ENCODE measurements at places on chromosomes 7 and 10.

DNA sequence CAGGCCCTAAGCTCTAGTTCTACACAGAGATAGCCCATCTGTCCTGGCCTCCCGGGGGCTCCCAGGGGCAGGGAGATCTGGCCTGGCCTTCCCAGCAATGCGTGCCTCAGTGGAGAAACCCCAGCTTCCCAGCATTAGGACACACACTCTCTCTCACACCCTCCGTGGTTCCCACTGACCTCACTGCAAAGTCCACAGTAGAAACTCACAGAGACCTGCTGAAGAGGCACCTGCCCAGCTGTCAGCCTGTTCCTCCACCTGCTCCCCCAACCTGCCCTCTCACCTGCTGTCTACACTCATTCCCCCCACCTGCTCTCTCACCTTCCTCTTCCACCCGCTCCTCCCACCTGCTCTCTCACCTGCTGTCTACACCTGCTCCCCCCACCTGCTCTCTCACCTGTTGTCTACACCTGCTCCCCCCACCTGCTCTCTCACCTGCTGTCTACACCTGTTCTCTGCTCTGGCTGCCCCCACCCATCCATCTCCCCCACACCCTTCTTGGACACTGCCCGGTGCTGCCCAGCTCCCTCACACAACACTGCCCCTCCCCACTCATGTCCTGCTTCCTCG is 21.1 kb upstream of the PFKP start:
- no peak for DNase-seq

DNA sequence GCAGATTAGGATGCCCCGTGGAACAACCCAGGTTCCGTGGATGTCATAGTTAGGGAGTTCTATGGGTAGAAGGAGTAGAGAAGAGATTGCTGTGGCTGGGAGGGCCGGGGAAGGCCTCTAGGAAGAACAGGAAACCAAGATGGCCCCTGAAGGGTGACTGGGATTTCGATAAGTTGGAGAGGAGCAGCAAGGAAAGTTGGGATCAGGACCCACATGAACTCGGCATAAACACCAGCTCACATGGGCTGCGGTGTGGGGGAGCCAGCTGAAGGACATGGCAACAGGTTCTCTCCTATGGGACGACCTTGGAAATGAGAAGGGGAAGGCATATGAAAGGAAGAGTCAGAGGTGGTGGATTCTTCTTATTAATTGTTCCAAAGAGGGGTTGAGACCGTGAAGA is 333.7 kb upstream of the SHH start:
- no peak for DNase-seq

DNA sequence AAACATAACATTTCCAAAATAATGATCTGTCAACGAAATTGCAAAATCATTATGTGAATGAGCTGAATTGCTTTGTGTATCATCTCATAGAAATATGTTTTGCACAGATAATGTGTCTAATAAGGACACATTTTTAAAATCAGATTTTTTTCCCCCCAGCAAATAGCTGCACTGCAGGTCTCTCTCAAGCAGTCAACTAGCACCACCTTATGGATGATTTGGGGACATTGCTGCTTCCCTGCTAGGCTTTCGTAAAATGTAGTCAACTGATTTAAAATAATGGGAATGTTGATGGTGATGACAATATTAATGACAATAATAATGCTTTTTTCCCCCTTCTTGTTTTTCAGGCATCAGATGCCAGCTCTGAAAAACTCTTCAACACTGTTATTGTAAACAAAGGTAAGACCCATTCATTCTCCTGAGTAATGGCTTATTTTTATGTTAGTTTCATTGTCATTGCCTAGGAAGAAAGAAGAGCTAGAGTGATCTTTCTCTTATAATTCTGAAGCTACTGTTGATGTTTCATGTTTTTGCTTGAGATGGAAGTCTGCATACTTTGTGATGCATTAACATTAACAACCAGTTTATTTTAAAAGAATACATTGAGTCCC is 433.6 kb upstream of the GALNT17 start:
- no peak for DNase-seq

- no peak for DNase-seq
These were observed 22.3 kb downstream of the MAP3K8 start for GRCh38 chr10:30456266-30456665.

DNA sequence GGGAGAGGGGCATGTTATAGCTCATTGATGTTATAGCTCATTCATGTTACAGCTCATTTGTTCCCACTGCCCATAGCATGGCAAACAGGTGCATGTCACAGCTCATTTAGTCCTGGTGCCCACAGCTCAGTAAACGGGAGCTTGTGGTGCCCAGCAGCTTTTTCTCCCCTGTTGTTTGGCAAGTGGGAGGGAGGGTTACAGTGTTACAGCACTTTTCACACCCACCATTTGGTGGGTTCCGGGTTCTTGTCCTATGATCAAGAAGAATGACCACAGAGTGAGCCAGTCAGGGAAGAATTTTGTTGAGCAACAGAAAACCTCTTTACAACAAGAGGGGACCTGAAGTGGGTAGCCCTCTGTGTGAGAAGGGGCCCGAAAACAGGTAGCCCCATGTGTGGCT is 162.8 kb upstream of the CSTF2T start:
- DNase-seq = no peak

DNA sequence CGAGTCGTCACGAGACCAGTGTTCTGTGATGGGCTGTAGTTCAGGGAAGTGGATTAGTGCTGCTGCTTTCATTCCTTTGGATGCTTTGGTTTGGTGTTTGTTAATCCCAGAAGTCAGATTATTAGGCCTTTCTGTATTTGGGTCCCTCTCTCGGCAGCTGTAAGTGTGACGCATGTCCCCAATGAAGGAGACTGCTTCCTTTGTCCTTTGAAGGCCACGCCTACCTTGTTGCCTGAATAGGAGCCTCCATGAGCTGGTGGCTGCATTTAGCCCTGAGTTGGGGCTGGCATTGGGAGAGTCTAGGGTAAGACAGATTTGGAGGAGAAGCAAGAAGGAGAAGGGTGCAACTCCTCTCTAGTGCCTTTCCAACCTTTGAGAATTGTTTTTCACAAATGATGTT is 34.5 kb downstream of the DOCK1 start:
- no peak for DNase-seq

DNA sequence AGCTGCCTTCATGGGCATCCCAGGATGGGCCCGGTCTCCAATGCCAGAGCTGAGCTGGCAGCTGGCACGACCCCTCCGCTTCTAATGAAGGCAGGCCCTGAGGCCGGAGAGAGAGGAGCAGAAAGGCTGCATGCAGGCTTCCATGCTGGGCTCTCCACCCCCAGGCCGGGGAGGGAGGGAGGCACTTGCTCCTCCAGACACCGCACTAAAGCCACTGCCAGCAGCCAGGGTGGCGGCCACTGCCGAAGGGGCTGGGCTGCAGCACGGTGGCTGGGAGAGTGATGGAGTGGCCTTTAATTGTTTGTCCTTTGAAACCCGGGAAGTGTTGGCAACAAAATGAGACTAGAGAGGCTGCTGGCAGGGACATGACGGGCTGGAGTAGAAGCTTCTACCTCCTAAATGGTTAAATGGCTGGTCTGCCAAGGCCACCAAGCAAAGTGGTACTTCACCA is 236.5 kb downstream of the SKAP2 start:
- DNase-seq = peak; percentile 28

DNA sequence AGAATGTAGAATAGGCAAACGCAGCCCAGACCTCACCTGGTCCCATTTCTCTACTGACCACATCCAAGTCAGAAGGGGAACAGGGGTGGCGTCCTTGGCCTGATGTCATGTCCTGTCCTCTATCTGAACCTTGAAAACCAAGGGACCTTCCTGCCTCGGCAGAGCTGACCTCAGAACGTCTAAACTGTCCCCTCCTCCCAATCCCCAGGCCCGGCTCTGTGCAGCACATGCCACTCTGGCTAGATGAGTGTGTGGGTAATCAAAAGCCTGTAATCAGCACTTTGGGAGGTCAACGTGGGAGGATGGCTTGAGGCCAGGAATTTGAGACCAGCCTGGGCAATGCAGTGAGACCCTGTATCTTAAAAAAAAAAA is 46.5 kb upstream of the ZNF479 start:
- no peak for DNase-seq

DNA sequence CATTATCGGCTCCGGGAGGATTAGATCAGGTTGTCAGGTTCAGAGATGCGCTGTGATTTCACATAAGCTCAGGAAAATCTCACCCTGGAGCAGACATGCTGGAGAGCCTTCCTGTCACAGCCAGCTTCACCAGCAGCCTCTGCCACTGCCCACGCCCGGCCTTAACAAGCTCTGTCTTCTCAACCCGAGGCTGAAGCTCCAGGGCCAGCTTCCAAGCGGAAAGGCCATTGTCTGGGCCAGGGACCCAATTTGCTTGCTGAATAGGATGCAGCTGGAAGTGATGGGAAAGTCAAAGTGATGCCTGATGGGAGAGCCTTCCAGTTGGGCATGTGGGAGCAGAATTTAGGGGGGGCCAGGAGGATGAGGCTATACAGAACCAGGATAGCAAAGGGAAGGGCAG is 36.3 kb downstream of the C10orf105 start:
- DNase-seq = no peak

DNA sequence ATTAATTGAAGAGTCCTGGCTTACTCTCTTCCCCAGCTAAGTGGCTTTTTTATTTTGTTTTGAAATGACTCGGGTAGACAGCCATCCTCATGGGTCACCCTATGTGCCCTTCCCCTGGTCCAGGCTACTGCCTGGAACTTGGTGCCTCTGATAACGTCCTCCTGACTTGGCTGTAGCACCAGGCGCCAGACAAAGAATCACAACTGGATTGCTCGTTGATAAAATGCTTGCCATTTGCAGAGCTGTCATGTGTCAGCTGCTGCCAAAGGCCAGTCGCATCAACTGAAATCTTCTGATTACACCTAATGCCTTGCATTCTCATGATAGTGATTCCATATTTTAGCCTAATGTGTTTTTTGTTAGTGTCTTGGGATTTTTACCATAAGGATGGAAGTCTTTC is 27.4 kb upstream of the ABLIM1 start:
- no peak for DNase-seq

GRCh38 chr7:19099924-19100323 is 17.5 kb downstream of the TWIST1 start:
- no peak for DNase-seq

GRCh38 chr7:47267346-47267745 is 314.6 kb downstream of the TNS3 start:
- no peak for DNase-seq

DNA sequence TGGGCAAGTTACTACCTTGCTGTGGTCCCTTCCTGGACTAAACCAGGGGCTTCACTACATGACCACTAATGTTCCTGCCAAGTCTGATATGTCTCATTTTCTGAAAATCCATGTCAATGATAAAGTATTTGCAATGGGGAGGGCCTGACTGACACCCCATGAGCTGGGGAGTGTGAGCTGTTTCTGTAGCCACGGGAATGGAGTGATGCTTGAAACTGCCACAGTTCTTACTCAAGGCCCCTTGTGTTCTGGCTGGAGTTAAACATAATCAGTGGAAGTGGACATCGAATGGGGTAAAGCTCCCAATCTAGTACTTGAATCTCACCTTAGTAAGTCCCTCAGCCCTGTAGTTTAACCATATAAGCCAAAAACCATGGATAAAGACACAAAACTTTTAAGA is 61.9 kb upstream of the PDLIM1 start:
- no peak for DNase-seq

DNA sequence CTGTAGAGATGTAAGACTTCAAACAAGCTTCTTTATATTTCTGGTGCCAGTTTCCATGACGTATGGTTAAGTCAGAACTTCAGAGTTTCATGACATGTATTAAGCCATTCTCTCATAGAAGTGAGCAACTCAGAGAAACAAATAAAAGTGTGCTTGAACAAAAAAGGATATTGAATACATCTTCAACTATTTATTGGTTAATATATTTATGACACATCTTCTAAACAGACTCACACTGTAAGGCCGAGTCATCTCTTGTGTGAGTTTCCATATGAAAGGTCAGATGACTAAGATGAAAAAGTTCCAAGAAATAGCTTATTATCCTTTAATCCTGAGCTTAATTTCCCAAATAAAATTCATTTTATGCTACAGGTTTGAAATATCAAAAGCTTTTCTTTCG is 105.5 kb upstream of the CSTF2T start:
- DNase-seq = no peak

GRCh38 chr7:131381069-131381838 is 53.6 kb downstream of the MKLN1 start:
- DNase-seq = no peak

GRCh38 chr10:42652858-42653257 is 14.5 kb upstream of the ZNF33B start:
- DNase-seq = no peak

- no peak for DNase-seq
These were observed 159.3 kb downstream of the SH3PXD2A start for GRCh38 chr10:103696094-103696410.

GRCh38 chr7:158646766-158647474 is 57.7 kb downstream of the NCAPG2 start:
- peak; percentile 32 for DNase-seq

DNA sequence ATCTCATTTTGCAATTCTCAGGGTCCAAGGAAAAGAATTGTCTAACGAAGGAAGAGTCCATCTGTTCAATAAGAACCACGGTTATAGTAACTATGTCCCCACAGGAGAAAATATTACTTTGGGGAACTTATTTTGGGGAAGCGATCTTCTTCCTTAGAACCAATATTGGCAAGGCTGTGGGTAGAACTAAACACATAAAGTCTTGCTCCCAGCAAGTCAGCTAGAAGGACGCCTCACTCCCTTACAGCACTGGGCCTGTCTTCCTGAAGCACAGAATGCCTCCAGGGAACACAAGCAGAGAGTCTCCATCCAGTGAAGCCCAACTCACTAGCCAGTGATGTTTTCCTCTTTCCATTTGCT is 30.2 kb downstream of the C10orf71 start:
- no peak for DNase-seq

- no peak for DNase-seq
These were observed 87.7 kb downstream of the PTPRZ1 start for GRCh38 chr7:121960678-121961077.

DNA sequence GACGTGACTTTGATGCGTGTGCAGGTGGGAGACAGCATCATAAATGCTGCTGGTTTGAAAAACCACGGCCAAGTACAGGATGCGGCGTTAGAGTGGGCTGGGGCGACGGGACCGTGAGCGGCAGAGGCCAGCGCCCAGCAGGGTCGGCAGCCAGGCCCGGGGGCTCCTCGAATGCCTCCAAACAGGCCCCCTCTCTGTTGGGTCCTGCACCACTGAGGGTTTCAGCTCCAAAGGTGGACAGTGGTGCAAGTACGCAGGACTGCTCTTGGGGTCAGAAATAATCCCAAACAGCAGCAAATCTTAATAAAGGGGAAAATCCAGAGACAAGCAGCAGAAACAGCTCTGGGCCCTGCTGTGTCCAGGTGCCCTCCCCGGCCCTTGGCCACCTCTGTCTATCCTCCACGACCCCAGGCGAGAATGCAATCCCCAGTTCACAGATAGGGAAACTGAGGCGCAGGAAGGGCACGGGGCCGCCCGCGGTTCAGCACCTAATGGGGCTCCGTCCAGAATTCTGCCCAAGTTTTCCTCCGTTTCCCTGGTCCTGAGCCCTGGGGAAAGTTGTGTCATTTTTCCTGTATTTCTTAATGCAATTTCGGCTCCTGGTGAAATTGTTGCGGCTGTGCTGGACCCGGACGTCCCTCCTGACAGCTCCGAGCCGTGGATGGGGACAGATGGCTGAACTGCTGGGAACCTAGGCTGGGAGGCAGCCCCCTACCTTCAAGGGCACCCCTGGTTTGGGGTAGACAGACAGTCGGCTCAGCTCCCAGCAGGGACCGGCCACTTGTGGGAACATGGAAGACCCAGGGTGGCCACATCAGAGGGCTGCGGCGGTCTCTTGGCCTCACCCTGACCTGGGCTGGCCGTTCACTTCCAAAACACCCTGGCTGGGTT is 97.4 kb downstream of the FOXL3 start:
- no peak for DNase-seq

GRCh38 chr7:85160223-85160622 is 26.6 kb downstream of the SEMA3D start:
- DNase-seq = no peak

GRCh38 chr10:131949041-131949862 is 32.5 kb downstream of the BNIP3 start:
- no peak for DNase-seq
